RWPE1 (cell line): ENCODE measurements at places on chromosomes 5 and 9.
A peak's percentile ranks its signal among the peaks of the same experiment; 100 is the strongest.

DNA sequence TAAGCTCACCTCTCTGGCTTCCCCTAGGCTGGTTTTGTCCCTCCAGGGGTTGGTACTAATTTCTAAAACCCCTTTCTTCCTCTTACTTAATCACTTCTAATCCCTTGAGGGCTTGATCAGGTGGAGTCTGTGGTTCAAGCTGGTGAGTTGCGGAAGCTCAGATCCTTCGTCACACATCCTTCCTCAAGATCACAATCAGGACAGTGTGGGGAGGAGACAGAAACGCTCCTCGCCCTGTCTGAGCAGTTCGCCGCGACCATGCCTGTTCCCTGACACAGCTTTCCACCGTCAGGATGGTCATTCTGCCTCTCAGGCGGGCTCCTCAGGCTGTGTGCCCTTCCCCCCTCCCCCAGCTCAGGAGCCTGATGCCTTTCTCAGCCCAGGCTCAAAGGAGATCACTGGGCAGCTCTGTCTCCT lies 24.3 kb downstream of the CPLX2 start:
- DNase-seq: no peak

- DNase-seq: no peak
These were observed 174.1 kb downstream of the PRELID2 start for GRCh38 chr5:145660897-145661640.

GRCh38 chr5:19918780-19919179 lies 69.2 kb downstream of the CDH18 start:
- DNase-seq: no peak

- DNase-seq: no peak
These were observed 37.4 kb upstream of the GRAMD2B start for GRCh38 chr5:126385524-126386502.

GRCh38 chr9:130023144-130023787 lies 19.7 kb downstream of the FNBP1 start:
- DNase-seq: no peak

DNA sequence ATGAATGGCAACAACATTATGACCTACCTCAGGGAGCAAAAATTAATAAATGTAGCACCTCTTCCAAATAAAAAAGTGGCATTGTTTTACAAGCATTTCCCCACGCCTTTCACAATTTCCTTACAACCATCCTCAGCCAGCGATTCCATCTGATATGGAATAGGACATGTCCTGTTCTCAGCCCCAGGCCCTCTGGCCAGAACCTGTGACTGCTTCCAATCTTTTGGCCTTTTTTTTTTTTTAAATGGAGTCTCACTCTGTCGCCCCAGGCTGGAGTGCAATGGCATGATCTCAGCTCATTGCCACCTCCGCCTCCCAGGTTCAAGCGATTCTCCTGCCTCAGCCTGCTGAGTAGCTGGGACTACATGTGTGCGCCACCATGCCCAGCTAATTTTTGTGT lies 16.8 kb upstream of the WNK2 start:
- no peak for DNase-seq

- no peak for DNase-seq
These were observed 18.0 kb downstream of the GPX3 start for GRCh38 chr5:151038412-151038745.

- no peak for DNase-seq
These were observed 147.5 kb downstream of the SLIT3 start for GRCh38 chr5:169153405-169153804.

DNA sequence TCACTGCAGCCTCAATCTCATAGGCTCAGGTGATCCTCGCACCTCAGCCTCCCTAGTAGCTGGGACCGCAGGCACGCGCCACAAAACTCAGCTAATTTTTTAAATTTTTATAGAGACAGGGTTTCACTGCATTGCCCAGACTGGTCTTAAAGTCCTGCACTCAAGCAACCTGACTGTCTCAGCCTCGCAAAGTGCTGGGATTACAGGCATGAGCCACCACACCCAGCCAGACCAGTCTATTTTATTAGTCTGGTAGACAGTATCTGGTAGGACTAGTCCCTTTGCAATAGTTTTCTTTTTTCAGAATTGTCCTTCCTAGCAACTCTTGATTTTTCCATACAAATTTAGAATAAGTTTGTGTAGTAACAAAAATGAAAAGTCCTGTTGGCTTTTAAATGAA lies 14.1 kb upstream of the GPR150 start:
- DNase-seq: no peak

DNA sequence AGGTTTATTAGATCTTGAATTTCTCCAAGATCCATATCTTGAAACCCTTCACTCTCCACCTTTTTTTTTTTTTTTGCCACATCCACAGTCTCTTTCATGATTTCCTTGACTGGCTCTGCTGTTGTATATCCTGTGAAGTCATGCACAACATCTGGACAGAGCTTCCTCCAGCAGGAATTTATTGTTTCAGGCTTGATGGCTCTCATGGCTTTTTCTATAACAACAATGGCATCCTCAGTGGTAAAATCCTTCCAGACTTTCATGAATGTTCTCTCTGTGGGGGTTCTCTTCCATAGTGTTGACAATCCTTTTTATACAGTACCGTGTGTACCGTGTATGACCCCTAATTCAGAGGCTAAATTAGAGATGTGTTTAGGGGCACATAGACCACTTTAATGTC lies 24.0 kb downstream of the RANBP17 start:
- no peak for DNase-seq

DNA sequence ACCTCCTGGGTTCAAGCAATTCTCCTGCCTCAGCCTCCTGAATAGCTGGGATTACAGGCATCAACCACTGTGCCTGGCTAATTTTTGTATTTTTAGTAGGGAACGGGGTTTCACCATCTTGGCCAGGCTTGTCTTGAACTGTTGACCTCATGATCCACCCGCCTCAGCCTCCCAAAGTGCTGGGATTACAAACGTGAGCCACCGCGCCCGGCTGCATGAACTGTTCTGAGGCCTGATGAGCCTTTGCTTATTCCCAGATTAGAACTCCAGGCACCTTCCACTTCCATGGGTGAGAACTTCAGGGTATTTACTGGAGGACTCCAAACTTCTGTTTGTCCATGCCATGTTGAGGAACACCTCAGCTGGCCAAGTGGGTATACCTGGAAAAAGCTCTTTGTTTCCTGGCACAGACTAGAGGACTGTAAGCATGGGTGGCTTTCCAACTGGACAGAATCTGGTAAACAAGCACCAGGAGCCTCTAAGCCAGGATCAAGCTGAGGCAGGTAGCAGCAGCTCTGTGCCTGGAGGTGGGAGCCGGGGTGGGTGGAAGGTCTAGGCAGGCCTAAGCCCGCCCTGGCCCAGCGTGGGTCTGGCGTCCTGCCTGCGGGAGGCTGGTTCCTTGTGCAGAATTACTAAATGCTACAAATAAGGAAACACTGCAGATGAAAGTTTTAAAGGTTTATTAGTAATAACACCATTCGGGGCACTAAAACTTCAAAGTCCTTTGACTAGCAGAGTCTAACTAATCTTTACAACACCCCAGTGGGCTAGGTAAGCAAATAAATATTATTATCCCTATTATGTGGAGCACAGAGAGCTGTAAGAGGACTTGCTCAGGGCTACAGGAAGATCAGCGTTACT lies 78.4 kb downstream of the SEMA5A start:
- DNase-seq: peak; percentile 50
